ENCODE measurements at places on chromosomes 12 and 14. TPM values are rescaled to one million over a fixed set of nuclear protein-coding genes. Genes with fewer than 3 reads are reported as not detected.

DNA sequence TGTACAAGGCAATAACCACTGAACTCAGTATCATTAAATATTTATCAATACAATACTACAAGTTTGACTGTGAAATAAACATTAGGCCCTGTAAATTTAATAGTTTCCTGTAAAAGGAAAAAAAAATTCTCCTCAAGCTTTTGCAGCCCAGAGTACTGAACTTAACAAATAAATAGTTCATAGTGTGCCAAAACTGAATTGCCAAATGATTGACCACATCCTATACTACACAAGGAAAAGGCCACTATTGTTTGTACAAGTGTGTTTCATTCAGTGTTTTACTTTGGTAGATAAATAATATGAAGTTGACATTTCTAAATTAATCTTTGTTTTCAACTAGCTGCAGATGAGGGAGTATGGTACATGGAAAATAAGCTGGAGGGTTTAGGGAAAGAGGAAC is 379.6 kb downstream of the FLRT2 start:
- DNase-seq = no peak

- no peak for DNase-seq
Measured at GRCh38 chr12:54439096-54439495, 20.0 kb upstream of the ITGA5 start.

DNA sequence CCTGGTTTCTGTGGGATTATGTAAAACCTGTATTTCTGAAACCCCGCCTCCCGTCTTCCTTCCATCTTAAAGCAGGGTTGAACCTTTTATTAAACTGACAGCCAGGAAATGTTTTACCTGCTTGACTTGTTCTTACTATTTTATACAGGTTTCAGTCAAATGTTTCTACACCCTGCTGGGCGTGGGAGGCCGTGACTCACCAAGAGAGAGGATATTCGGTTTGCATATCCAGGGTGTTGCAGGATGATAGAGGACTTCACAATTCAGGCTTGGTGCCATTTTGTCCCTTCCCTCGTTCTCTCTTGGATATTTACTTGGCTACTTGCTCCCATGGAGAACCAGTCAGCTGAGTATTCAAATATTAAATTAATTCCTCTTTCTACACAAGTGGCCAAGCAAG is 69.7 kb downstream of the ARF6 start:
- DNase-seq = no peak

DNA sequence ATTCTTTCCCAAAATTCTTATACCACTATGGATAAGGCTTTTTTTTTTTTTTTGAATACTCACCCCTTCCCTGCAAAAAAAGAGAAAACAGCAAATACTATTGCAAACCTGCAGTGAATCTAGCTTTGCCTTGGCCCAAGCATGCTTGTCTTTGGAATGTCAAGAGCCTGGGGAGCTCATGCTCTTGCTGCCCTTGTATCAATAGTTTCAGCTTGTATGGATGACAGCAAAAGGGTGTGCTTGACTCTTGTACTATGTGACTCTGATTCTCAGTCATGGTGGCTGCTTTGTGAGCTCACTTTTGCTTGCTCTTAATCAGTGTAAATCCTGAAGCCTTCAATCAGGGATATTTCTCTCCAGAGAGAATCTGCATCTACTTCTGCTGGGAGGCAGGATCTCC is 149.2 kb downstream of the EMP1 start:
- DNase-seq = no peak

GRCh38 chr12:47812797-47813510 is 6.7 kb downstream of the HDAC7 start:
- peak; percentile 91 for DNase-seq

- DNase-seq = no peak
Measured at GRCh38 chr12:52181746-52182145, 10.1 kb downstream of the KRT80 start.

- no peak for DNase-seq
Measured at GRCh38 chr14:67759916-67760315, 56.5 kb downstream of the ZFYVE26 start.

- no peak for DNase-seq
Measured at GRCh38 chr12:65392491-65392890, 114.0 kb downstream of the MSRB3 start.

The GPR65 gene
- total RNA-seq = 2.7 TPM

- no peak for DNase-seq
Measured at GRCh38 chr12:77941401-77941800, 110.7 kb downstream of the NAV3 start.

The WSCD2 gene
- 33.0 TPM for total RNA-seq
